ENCODE measurements at places on chromosomes 5 and 9. TPM values are rescaled to one million over a fixed set of nuclear protein-coding genes. Genes with fewer than 3 reads are reported as not detected.

GRCh38 chr5:90506221-90506620 lies 23.2 kb downstream of the LYSMD3 start:
- DNase-seq: no peak

DNA sequence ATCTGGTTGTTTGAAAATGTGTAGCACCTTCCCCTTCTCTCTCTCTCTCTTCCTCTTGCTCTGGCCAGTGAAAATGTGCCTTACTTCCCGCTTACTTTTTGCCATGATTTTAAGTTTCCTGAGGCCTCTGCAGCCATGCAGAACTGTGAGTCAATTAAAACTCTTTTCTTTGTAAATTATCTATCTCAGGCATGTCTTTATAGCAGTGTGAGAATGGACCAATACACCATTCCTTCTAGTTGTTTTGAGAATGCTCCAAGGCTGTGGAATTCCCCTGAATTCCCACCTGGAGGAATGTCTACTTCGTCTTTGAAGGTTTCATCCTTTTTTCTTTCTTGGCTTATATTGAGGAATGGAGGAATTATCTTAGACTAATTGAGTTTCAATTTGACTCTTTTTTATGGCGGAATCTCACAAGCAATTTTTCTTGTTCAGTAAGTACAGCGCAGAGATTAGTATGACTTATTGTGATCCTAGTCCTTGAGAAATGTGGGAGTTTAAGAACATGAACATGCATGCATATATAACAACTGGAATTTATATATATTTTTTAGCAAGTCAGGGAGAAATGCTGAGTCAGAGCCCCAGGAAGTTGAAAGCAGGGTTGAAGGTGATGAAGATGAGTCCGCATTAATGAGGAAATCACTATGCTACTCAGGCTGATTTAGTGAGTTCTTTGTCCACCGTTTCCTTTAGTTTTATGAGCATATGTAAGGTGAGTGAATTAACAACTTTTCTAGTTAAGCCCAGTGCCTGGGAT lies 488.1 kb upstream of the ADAMTS16 start:
- no peak for DNase-seq

GRCh38 chr9:126366366-126367011 lies 39.9 kb downstream of the MVB12B start:
- DNase-seq: no peak

Gene ARL10
- total RNA-seq: 9.2 TPM
